ENCODE measurements at places on chromosomes 2 and 18.
A peak's percentile ranks its signal among the peaks of the same experiment; 100 is the strongest.

DNA sequence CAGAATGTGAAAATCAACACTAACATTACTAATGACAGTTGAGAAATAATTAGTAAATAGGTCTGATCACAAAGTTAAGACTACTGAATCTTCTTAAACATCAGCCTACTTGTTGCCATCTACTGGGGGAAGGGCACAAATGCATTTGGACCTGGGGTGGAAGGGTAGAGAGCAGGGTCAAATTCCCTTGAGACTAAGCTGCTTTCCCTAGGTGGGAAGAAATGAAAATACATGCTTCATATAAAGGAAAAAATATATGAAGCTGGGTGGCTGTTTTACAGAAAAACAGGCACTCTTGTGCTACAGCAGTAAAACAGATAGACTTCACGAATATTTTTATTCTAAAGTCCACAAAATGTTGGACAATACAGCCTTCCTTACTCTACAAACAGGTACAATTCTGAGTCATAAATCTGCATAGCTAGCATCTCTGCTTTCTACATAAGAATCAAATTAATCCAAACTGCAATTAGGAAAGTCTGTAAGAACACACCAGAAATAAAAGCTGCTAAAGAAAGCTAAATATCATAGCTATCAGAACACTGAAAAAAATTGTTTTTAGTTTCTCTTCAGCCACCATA, 10.9 kb downstream of the TRIP12 start:
- no peak for DNase-seq

DNA sequence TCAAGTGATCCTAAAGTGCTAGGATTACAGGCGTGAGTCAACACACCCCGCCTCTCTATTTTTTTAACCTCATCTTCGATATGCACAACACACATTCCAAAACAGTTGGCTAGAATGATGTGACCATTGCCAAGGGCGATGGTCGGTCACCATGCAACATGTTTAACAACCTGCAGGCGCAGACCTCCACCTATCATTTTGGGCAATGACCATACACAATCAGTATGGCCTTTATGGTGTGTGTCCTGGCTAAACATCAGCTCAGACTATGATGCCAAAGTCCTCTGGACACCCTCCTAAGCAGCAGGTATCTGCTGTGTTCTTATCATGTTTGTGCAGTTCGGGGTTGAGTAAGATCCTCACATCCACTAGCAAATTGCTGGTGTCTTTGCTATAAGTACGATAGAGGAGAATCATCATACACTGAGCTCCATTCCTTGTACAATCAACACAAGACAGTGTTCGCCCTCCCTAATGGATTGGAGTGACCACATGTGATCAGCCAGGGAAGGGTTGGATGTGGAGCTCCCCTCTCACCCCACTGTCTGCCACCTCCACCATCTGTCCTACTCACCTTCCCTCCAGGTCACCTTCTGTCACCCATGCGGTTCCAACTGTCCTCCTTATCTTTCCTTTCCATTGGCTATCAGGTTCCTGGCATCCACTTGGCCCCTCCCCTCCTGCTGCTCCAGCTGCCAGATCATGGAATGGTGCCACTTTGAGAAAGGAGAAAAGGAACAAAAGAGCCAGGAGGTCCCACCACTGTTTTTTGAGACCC, 7.9 kb upstream of the RNF152 start:
- DNase-seq = no peak

- no peak for DNase-seq
Observed at GRCh38 chr2:188898261-188898660, 75.9 kb upstream of the COL3A1 start.

- DNase-seq = no peak
Observed at GRCh38 chr2:210536973-210537650, 19.3 kb upstream of the CPS1 start.

DNA sequence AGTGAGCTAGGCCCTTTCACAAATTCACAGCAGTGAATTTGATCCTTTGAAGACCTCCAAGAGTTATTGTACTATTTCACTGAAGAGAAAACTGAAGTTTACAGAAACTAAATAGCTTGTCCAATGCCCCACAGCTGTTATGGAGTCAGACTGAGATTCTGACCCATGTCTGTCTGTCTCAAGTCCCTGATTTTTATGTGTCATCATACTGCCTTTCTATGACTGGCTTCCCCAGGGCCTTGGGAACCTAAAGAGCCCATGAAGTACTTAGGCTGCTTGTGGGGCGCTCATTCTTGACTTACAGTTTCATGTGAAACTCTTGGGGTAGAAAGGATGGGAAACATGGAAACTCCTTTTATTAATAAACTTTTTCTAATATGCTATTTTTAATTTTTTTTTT, 107.7 kb downstream of the ATL2 start:
- no peak for DNase-seq

- no peak for DNase-seq
Observed at GRCh38 chr18:28725876-28726275, 548.9 kb upstream of the CDH2 start.

- DNase-seq = no peak
Observed at GRCh38 chr2:38092196-38092902, 16.4 kb upstream of the CYP1B1 start.

DNA sequence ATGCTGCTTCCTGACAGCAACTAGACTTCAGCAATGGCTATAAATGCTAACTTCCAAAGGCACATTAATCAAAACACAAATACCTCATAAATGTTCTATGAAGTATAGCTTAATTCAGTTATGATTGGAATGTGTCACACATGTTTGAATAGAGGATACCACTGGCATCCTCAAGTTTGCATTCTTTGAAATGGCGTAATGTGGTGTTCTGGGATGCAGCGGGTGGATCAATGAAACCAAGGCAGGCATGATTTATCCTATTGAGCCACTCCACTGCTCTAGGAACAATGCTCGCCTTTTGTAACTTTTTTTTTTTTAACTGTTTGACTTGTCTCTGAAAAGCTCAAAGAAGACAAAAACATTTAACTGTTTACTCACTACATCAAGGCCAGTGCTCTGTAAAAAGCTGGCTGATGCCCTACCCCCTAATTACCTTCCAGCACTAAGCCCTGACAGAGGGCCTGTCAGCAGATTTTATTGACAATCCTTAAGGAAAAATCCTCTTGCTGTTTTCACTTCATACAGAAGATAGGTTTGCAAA, 278.8 kb upstream of the SESTD1 start:
- no peak for DNase-seq

DNA sequence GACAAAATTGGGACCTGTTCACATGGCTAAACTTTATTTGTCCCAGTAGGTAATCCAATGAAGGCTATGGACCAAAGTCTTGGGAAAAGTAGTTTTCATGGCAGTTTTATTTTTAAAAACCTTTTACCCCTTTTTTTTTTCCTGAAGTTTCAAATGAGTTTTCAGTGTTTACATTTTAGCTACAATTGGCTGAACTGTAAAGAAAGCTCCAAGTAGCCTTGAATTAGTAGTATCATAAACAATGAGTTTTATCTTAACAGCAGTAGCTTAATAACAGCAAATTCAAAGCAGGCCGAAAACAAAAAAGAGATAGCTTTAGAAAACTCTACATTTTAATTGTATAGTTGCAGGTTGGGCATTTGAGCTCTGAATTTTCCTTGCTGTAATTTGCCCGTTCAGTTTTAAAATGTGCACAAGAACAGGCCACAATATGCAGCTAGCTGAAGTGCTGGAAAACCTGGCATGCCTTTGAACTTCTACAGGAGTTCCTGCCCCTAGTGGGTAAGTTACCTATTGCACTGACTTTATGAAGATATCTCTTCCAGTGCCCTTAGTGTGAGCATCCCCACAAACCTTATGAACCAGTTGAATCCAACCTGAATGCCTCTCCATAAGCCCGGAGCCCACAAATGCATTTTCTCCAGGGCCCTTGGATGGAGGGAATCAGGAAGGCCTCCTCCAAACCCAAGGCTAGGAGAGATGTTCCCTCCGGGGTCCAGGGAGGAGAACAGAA, 106.7 kb downstream of the XRCC5 start:
- DNase-seq = no peak

DNA sequence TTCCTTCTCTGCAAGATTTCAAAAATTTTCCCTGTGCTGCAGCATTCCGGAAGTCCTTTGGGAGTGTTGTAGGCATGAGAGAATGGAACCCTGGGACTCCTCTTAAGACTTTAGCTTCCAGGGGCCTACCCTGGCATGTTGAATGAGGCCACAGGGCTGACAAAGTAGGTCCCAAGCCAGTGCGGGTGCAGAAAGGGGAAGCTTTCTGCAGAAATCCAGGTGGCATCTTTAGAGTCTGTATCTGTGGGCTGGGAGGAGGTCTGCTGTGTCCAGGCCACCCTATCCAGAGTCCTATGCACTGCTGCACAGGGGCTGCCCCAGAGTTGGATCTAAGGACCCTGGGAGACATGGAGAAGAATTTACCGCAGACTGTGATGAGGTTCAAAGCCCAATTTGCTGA, 1.9 kb upstream of the SIX2 start:
- no peak for DNase-seq

- peak; percentile 44 for DNase-seq
Observed at GRCh38 chr18:31685097-31686082, 1.0 kb upstream of the B4GALT6 start.

- no peak for DNase-seq
Observed at GRCh38 chr2:10486601-10487079, 38.5 kb upstream of the ODC1 start.

DNA sequence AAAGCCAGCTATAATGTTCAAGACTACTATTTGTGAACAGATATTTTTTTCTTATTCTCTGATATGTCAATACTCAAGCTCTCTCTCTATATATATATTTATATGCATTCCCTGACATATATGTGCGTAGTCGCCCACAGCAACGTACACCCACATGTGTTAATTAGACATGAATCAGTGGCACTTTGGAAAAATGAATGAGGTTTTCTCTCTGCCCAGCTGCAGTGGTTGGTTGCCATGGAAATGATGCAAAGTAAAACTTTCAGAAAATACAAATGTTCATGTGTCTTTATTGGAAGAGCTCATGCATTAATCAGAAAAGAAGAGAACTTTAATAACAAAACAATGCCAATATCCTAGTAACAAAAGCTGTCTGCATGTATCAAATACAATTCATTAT, 34.7 kb downstream of the UNC80 start:
- DNase-seq = no peak

DNA sequence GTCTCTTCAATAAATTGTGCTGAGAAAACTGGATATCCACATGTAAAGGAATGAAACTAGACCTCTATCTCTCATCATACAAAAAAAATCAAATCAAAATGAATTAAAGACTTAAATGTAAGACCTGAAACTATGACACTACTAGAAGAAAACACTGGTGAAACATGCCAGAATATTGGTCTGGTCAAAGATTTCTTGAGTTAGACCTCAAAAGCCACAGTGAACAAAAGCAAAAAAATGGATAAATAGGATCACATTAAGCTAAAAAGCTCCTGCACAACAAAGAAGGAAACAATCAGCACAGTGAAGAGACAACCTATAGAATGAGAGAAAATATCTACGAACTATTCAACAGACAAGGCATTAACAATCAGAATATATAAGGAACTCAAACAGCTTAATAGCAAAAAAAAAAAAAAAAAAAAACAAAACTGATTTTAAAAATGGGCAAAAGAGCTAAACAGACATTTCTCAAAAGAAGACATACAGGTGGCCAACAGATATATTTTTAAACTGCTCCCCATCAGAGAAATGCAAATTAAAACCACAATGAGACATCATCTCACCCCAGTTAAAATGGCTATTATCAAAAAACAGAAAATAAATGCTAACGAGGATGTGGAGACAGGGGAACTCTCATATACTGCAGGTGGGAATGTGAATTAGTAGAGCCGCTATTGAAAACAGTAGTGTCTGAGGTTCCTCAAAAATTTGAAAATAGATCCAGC, 66.3 kb downstream of the NCKAP1 start:
- DNase-seq = no peak

DNA sequence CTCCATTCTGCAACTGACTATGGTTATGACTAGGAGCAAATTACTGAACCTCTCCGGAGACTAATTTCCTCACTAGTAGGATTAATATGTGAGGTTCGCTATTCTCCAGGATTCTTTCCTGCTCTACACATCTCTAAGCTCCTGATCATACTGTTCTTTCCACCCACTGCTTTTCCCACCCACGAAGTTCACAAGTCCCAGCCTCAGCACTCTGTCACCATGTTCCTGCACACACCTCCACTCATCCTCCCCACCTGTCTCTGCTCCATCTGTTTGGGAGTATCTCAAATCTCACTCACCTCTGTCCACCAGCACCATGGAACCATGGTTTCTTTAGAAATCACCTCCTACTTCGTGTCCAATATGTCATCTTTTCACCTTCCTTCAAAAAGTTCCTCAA, 185.3 kb downstream of the LRATD1 start:
- no peak for DNase-seq

- DNase-seq = no peak
Observed at GRCh38 chr2:153935511-153935910, 63.8 kb downstream of the GALNT13 start.

- no peak for DNase-seq
Observed at GRCh38 chr2:126494593-126494992, 161.4 kb upstream of the GYPC start.

DNA sequence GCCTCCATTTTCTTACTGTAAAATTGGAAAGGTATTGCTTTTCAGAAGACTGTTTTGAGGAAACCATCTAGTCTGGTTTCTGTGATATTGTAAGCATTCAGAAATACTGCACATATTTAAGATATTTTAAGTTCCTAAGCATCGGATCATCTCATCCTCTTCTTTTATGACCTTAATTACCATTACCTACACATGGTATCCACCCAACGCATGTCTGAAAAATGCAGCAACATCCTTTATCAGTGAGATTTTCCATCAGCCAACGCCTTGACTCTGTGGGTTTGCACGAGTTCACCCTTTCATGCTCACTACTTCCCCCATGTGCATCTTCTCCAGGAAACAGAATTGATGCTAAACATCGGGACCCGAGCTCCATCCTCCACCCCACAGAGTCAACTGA, 84.3 kb downstream of the COL4A4 start:
- DNase-seq = no peak

DNA sequence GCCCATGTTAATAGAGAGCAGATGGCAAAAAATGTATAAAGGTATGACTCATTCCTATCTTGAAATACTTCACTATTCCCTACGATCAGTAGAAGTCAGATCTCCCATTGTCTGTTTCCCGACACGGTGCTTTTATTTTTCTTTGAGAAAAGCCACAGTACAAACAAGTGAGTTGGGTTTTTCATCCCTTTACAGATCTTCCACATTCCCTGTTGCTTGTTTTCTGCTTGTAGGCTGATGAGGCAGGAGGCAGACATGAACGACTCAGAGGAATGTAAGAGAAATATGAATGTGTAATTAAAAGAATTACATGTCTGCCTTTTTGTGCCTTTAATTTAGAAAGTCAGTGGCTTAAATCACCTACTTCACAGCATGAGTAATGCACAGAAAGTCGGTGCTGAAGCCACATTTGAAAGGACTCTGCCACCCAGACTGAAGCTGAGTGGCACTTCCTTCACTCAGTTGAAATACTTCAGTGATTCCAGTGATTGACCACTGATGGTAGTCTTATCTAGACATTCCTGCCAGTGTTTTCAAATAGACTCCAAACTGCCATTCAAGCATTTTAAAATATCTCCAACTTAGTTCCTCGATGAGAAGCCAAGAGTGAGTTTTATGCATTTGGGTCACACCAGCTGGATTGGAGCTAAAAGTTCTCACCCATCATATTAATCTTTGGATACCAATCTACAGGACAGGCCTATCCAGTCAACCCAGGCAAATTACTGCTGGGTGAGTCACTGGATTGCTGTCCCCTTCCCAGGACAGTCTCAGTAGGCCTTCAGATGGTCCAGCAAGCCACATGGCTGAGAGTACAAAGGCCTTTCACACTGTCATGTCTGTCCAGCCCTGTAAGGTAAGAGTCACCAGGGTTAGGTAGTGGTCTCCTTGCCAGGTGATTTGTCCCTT, 79.0 kb downstream of the COLEC12 start:
- DNase-seq = no peak

- no peak for DNase-seq
Observed at GRCh38 chr2:197137231-197137630, 173.3 kb downstream of the ANKRD44 start.
